ENCODE measurements at places on chromosomes 11 and 22. TPM values are rescaled to one million over a fixed set of nuclear protein-coding genes. Genes with fewer than 3 reads are reported as not detected.
A peak's percentile ranks its signal among the peaks of the same experiment; 100 is the strongest.

GRCh38 chr11:104163100-104164027, 583 bp downstream of the PDGFD start:
- DNase-seq = no peak
- H3K27ac ChIP-seq = peak overlapping the region; percentile 7
- no peaks in the 10 kb centered on the region for H3K36me3 ChIP-seq
- peak overlapping the region; percentile 14 for H3K4me3 ChIP-seq
- peaks cover 13% of the 10 kb centered on the region for H3K4me1 ChIP-seq

- no peaks in the 10 kb centered on the region for H3K27me3 ChIP-seq
- no peaks in the 10 kb centered on the region for H3K36me3 ChIP-seq
- H3K4me3 ChIP-seq = no peak overlapping the region
- peaks cover 13% of the 10 kb centered on the region for H3K4me1 ChIP-seq
Observed at GRCh38 chr11:120316880-120317688, 8.0 kb upstream of the TLCD5 start.

- peak; percentile 96 for DNase-seq
- H3K36me3 ChIP-seq = peaks cover 35% of the 10 kb centered on the region
- H3K4me3 ChIP-seq = peak within 1 kb of the TSS; percentile 81
Observed at GRCh38 chr11:842370-843002, at the start of the genes POLR2L and TSPAN4. TSS of gene POLR2L (minus strand) at chr11:842529. CDS start at chr11:842508, 21 bp downstream. TSS of gene TSPAN4 (plus strand) at chr11:842852. CDS start at chr11:850305, 7,453 bp downstream.

DNA sequence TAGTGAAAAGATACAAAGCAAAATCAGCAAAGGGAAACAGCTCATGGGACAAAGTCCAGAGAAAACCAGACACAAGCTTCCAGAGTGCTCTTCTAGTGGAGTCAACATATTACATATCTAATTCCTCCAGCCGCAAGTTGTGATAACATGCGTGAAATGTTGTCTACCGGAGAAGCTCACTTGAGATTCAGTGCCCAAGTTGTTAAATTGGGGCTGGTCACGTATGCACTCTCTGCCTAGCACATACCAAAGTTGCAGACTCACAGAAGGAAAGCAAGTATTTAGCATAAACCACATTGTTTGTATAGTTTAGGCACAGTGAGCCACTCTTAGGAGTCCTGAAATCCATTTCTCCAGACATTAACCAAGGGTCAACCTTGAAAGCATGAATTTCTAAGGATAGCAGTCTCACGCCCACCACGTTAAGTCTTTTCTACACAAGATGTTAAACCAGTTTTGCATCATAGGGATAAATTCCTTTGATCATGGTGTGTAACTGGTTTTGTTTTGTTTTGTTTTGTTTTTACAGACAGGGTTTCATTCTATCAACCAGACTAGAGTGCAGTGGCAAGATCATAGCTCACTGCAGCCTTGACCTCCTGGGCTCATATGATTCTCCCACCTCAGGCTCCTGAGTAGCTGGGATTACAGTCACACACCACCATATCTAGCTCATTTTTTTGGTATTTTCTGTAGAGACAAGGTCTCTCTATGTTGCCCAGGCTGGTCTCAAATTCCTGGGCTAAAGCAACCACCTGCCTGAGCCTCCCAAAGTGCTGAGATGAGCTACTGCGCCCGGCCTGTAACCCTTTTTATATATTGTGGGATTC, 39.5 kb upstream of the EP300 start:
- no peaks in the 10 kb centered on the region for H3K27me3 ChIP-seq
- no peak for DNase-seq
- peaks cover 5% of the 10 kb centered on the region for H3K4me1 ChIP-seq
- H3K36me3 ChIP-seq = no peaks in the 10 kb centered on the region
- H3K27ac ChIP-seq = no peak overlapping the region

DNA sequence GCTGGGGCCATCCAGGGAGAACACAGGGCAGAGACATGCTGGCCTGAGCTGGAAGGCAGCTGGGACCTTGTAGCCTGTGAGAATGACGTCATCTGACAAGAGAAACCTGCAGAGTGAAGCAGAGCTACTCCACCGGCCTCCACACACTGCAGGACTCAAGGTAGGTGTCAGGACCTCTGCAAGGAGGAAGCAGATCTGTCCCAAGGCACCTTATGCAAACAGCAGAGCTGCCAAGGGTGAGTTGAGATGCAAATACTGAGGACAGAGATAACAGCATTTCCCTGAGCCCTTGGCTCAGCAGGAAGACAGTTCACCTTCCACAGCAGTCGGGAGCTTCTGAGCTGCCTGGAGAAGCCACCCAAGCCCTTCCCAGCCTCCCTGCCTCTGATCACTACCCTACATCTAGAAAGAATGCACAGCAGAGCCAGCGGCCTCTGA, 51.9 kb upstream of the IGSF9B start:
- H3K36me3 ChIP-seq = no peaks in the 10 kb centered on the region
- no peak overlapping the region for H3K4me3 ChIP-seq
- H3K27me3 ChIP-seq = no peaks in the 10 kb centered on the region
- H3K4me1 ChIP-seq = peaks cover 15% of the 10 kb centered on the region

GRCh38 chr11:1371026-1371325, 18.8 kb upstream of the BRSK2 start:
- no peak for DNase-seq
- no peaks in the 10 kb centered on the region for H3K36me3 ChIP-seq
- no peak overlapping the region for H3K27ac ChIP-seq
- peaks cover 5% of the 10 kb centered on the region for H3K27me3 ChIP-seq
- no peak overlapping the region for H3K4me3 ChIP-seq
- H3K4me1 ChIP-seq = no peaks in the 10 kb centered on the region

- no peak overlapping the region for H3K4me3 ChIP-seq
- no peak for DNase-seq
- peak overlapping the region; percentile 81 for H3K27ac ChIP-seq
- peaks cover 41% of the 10 kb centered on the region for H3K4me1 ChIP-seq
- no peaks in the 10 kb centered on the region for H3K36me3 ChIP-seq
- no peaks in the 10 kb centered on the region for H3K27me3 ChIP-seq
Observed at GRCh38 chr11:11806586-11806985, 35.2 kb upstream of the USP47 start.

GRCh38 chr22:30422481-30423300, 2.9 kb upstream of the MTFP1 start:
- H3K27ac ChIP-seq = peak overlapping the region; percentile 91
- DNase-seq = peak; percentile 90
- peaks cover 16% of the 10 kb centered on the region for H3K36me3 ChIP-seq
- H3K4me3 ChIP-seq = peak overlapping the region; percentile 55
- H3K27me3 ChIP-seq = no peaks in the 10 kb centered on the region

DNA sequence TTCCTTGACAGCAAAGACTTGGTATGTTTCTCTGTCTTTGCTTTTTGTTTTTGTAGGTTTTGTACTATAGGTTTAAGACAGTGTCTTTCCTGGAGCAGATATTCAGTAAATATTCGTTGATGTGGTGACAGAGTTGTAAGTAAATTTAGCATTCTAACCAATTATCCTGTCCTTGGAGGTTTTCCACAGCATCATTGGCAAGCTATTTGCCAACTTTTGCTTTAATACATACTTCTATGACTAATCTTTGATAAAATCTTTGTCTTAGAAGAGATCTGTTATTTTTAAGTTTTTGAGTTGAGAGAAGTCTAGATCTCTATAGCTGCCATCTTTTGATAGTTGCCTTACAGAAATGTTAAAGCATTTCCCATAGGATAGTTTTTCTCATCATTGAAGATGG, 3.8 kb downstream of the USP47 start:
- H3K27ac ChIP-seq = peak overlapping the region; percentile 99
- DNase-seq = no peak
- H3K36me3 ChIP-seq = no peaks in the 10 kb centered on the region
- no peak overlapping the region for H3K4me3 ChIP-seq
- H3K4me1 ChIP-seq = peaks cover 65% of the 10 kb centered on the region

GRCh38 chr22:45201678-45202332, 38.1 kb downstream of the NUP50 start:
- H3K27me3 ChIP-seq = no peaks in the 10 kb centered on the region
- H3K4me3 ChIP-seq = no peak overlapping the region
- peak overlapping the region; percentile 68 for H3K27ac ChIP-seq

DNA sequence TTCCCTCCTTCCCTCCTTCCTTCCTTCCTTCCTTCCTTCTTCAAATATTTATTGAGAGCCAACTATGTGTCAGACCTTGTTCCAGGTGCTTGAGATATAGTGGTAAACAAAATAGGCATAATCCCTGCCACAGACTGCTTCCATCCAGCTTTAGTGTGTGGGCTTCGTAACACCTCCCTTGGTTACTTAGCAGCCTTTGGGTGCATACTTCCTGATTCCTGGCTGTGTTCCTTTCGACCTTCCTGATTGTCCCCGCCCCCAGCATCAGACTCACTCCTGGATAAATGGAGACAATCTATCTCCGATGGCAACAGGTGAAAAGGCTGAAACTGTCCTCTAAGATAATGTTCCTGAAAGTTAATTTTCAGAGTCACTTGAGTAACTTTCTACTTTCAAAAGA, 13.5 kb downstream of the CCDC81 start:
- H3K4me1 ChIP-seq = no peaks in the 10 kb centered on the region
- H3K4me3 ChIP-seq = no peak overlapping the region
- H3K27ac ChIP-seq = no peak overlapping the region
- H3K27me3 ChIP-seq = no peaks in the 10 kb centered on the region
- DNase-seq = no peak

DNA sequence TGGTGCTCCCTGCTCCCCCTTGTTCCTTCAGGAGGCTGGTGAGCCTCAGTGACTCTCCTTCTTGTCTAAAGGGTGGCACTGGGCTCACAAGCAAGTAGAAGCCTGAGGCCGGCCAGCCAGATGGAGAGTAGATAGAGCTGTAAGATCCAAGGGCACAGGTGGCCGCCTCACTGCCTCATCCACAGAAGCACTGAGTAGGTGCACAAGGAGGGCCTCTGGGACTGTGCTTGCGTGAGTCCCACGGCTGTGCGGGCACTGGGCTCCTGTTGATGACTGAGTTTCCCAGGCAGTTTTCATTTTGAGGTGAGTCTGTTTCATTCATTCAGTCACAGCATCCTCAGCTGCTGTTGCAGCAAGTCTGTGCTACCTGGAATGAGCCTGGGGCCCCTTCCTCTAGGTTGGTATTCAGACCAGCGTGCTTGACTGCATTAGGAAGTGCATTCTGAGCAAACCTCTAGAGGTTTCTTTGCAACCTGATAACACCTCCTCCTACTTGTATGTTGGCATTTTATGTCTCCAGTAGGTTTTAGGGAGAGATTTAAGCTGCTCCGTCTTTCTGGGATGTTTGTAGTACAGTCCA, 184.0 kb downstream of the TBC1D22A start:
- no peak overlapping the region for H3K4me3 ChIP-seq
- H3K27ac ChIP-seq = no peak overlapping the region
- no peaks in the 10 kb centered on the region for H3K27me3 ChIP-seq
- H3K4me1 ChIP-seq = no peaks in the 10 kb centered on the region

DNA sequence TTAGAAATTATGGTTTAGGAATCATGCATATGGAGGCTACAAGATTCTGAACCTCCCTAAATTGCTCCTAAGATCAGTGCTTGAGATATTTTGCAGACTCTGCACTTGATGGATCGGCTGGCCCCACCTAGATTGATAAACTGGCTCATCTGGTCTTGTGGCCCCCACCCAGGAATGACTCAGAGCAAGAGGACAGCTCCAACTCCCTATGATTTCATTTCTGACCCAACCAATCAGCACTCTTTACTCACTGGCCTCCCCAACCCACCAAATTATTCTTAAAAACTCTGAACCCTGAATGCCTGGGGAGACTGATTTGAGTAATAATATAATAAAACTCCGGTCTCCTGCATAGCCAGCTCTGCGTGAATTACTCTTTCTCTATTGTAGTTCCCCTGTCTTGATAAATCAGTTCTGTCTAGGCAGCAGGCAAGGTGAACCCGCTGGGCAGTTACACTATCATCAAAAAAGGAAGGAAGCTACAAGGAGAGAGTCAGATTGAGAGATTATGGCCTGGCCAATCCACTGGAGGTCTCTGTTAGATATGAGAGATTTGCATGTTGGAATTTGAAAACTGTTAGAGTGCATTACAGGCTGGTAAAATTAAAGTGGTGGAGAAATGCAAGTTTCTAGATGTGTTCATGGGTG, 245.8 kb downstream of the CSNK2A3 start:
- H3K4me1 ChIP-seq = no peaks in the 10 kb centered on the region
- DNase-seq = no peak
- H3K27ac ChIP-seq = no peak overlapping the region
- H3K4me3 ChIP-seq = no peak overlapping the region
- no peaks in the 10 kb centered on the region for H3K36me3 ChIP-seq
- H3K27me3 ChIP-seq = no peaks in the 10 kb centered on the region

GRCh38 chr11:17760102-17761029, 25.8 kb downstream of the KCNC1 start:
- no peak for DNase-seq
- no peak overlapping the region for H3K27ac ChIP-seq
- no peaks in the 10 kb centered on the region for H3K36me3 ChIP-seq
- no peaks in the 10 kb centered on the region for H3K27me3 ChIP-seq

GRCh38 chr11:64150051-64150450, 15.9 kb downstream of the MACROD1 start:
- no peaks in the 10 kb centered on the region for H3K27me3 ChIP-seq
- H3K27ac ChIP-seq = no peak overlapping the region
- peaks cover 33% of the 10 kb centered on the region for H3K4me1 ChIP-seq
- no peak overlapping the region for H3K4me3 ChIP-seq

DNA sequence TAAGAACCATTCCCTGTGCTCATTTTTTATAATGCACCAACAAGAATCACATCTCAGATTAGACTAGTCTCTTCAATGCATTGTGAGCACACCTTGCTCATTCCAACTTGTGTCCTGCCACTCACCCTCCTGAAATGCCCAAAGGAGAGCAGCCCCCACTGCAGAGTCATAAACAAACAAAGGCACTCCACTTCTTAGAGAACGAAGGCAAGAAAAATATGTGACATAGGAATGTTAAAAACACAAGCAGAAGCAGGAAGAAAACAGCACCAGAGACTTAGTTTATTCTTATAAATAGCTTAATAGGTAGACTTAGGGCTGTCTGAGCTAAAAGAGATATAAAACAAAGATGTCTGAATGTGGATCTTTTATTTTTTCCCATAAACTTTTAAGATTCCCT, 57.2 kb downstream of the GUCY1A2 start:
- no peak for DNase-seq
- no peaks in the 10 kb centered on the region for H3K27me3 ChIP-seq
- H3K4me1 ChIP-seq = no peaks in the 10 kb centered on the region
- no peak overlapping the region for H3K4me3 ChIP-seq
- H3K36me3 ChIP-seq = no peaks in the 10 kb centered on the region

- peak overlapping the region; percentile 88 for H3K4me3 ChIP-seq
- no peaks in the 10 kb centered on the region for H3K36me3 ChIP-seq
- H3K4me1 ChIP-seq = peaks cover 66% of the 10 kb centered on the region
- DNase-seq = peak; percentile 86
- H3K27me3 ChIP-seq = no peaks in the 10 kb centered on the region
Observed at GRCh38 chr11:118924591-118925585, 838 bp downstream of the BCL9L start.

The OR51L1 gene
- not detected for total RNA-seq

The MIAT gene
- 1.2 TPM for total RNA-seq

The GGT5 gene
- 35.2 TPM for total RNA-seq

The ABTB2 gene
- total RNA-seq = 2.5 TPM

The FXYD2 gene
- 6.6 TPM for total RNA-seq

The ANO3 gene
- 0.71 TPM for total RNA-seq

The TPBGL gene
- 0.68 TPM for total RNA-seq

Data from sigmoid colon (tissue), 7 donors.